ENCODE measurements at places on chromosomes 12 and 14.

- no peak for DNase-seq
These were observed 55.2 kb upstream of the GNPNAT1 start for GRCh38 chr14:52846591-52846990.

DNA sequence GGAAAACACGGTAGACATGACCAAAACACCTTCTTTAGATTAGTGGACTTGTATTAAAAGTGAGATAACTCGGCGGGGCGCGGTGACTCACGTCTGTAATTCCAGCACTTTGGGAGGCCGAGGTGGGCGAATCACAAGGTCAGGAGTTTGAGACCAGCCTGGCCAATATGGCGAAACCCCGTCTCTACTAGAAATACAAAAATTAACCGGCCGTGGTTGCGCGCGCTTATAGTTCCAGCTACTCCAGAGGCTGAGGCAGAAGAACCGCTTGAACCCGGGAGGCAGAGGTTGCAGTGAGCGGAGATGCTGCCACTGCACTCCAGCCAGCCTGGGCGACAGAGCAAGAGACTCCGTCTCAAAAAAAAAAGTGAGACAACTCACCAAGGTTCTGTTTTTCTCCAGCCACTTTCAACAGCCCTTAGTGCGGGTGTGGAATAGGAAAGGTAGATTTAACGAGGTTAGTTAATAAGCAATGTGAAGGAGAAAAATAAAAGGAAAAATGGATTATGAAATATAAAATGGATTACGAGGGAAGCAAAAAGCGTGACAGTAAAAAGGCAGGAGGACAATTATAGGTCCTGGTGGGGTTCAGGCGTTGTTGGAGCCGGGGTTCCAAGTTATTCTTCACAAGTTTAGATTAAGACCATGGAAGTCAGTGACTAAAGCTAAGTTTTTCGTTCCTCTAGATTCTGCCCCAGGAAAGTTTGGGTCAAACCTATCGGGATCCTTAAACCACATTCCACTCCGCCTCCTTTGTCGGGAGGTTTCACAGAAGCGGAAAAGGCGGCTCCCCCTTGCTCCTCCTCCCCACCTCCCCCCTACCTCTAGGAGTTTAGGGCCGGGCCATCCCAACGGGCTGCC lies 534 bp downstream of the PPP2R3C start:
- DNase-seq = no peak

- DNase-seq = no peak
These were observed 74.1 kb downstream of the SLC8A3 start for GRCh38 chr14:70114621-70115156.

- DNase-seq = no peak
These were observed 394.2 kb downstream of the FSCB start for GRCh38 chr14:44112774-44113460.

DNA sequence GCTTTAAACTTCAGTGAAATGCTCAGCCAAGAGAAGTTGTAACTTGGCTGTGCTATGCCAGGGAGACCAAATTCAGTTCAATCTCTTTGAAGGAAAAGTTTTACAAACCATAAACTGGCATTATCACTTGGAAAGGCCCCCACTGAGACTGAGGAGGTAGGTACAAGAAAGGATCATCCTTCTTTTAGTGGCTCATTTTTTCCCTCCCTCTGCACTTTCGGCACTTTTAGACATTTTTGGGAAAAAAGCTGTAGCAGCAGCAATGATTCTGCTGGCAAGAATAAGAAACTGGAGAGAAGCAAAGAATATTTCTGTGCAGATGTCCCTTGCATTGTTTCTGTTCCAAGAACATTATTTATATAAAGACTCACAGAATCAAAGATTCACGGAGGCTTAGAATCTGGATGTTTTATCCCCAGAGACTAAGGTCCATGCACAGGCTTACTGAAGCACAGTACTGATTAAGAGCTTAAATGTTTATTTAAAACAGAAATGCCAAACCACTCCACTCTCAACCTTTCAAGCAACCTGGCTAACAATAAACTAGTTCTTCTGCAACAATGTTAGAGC lies 12.3 kb downstream of the ZC2HC1C start:
- DNase-seq = no peak

- no peak for DNase-seq
These were observed 143.1 kb upstream of the NUDT4 start for GRCh38 chr12:93234641-93235040.

DNA sequence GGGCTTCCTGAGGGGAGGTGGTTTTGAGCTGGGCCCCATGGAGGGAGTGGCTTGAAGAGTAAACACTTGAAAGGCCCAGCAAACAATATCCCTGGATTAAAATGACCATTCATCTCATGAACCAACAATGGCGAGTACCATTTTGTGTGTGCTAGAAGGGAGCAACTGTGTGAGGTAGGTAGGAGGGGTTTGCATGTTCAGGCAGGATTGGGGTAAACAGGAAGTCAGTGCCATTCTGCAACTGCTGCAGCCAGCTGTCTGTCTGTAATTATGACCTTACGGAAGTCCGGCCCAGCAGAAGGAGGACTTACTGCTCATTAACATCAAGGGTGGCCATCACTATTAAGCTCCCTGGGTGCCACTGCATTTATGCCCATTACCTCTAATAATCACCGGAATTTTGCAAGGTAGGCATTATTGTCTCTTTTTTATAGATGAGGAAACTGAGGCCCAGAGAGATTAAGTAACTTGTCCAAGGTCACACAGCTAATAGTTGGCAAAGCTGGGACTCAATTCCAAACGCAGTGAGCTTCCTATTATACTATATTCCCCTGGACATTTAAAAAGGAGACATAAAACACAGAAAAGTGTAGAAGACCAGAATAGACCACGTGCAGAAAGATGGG lies 16.6 kb upstream of the IFI27L2 start:
- no peak for DNase-seq

DNA sequence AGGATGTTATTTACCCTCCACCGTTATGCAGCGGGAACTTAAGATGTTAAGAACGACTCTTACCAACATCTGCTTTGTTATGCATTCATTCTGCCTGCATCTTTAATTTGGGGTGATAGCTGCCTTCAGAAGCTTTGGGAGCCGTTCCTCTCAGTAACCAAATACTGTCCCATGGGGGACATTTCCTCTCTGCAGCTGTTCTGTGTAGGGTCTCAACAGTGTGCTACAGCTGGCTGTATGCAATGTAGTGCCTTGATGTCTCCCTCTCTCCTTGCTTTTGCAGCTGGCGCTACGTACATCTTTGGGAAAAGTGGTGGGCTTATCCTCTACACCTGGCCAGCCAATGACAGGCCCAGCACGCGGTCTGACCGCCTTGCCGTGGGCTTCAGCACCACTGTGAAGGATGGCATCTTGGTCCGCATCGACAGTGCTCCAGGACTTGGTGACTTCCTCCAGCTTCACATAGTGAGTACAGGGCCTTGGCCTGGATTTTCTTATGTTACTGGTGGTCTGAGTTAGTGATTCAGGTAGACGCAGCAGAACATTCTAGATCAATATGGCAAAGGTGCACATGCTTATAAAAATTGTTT lies 744.3 kb downstream of the DIO2 start:
- DNase-seq = no peak

- DNase-seq = no peak
These were observed 26.4 kb downstream of the ITPR2 start for GRCh38 chr12:26806556-26806955.

- DNase-seq = no peak
These were observed 47.7 kb upstream of the IGF1 start for GRCh38 chr12:102528111-102528510.

GRCh38 chr14:34732802-34733201 lies 18.4 kb upstream of the CFL2 start:
- DNase-seq = no peak

GRCh38 chr14:98162856-98163805 lies 1108.9 kb downstream of the BCL11B start:
- DNase-seq = no peak

GRCh38 chr12:130863298-130863697 lies 8.6 kb upstream of the RAN start:
- DNase-seq = no peak

GRCh38 chr14:74618078-74618952 lies 6.3 kb upstream of the LTBP2 start:
- DNase-seq = no peak

Data from activated gamma-delta T cell (primary cell).